ENCODE measurements at places on chromosomes 2 and 18. TPM values are rescaled to one million over a fixed set of nuclear protein-coding genes. Genes with fewer than 3 reads are reported as not detected.

- H3K4me1 ChIP-seq = peaks cover under 1% of the 10 kb centered on the region
- H3K27ac ChIP-seq = no peak overlapping the region
- H3K4me3 ChIP-seq = no peak overlapping the region
- DNase-seq = no peak
- H3K27me3 ChIP-seq = peaks cover 1% of the 10 kb centered on the region
- H3K36me3 ChIP-seq = no peaks in the 10 kb centered on the region
Observed at GRCh38 chr18:75167759-75168618, 41.0 kb downstream of the PTGR3 start.

GRCh38 chr2:76298041-76298440 lies 587.3 kb upstream of the GCFC2 start:
- H3K27ac ChIP-seq = no peak overlapping the region
- no peaks in the 10 kb centered on the region for H3K4me1 ChIP-seq
- H3K36me3 ChIP-seq = no peaks in the 10 kb centered on the region
- H3K4me3 ChIP-seq = no peak overlapping the region

DNA sequence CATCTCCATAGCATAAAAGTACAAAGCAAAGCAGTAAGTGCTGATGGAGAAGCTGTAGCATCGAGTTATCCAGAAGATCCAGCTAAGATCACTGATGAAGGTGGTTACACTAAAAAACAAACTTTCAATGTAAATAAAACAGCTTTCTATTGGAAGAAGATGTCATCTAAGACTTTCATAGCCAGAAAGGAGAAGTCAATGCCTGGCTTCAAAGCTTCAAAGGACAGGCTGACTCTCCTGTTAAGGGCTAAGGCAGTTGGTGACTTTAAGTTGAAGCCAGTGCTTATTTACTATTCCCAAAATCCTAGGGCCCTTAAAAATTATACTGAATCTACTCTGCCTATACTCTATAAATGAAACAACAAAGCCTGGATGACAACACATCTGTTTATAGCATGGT lies 44.0 kb downstream of the METTL8 start:
- no peak for DNase-seq
- no peak overlapping the region for H3K27ac ChIP-seq
- no peaks in the 10 kb centered on the region for H3K36me3 ChIP-seq

- no peak overlapping the region for H3K27ac ChIP-seq
- peaks cover 3% of the 10 kb centered on the region for H3K27me3 ChIP-seq
- no peak overlapping the region for H3K4me3 ChIP-seq
- no peak for DNase-seq
- H3K4me1 ChIP-seq = peaks cover 6% of the 10 kb centered on the region
Observed at GRCh38 chr2:172280571-172281361, 146.6 kb upstream of the ITGA6 start.

GRCh38 chr2:133198678-133199077 lies 369.6 kb downstream of the NCKAP5 start:
- no peaks in the 10 kb centered on the region for H3K27me3 ChIP-seq
- H3K4me1 ChIP-seq = no peaks in the 10 kb centered on the region
- no peak for DNase-seq
- no peaks in the 10 kb centered on the region for H3K36me3 ChIP-seq
- no peak overlapping the region for H3K4me3 ChIP-seq

GRCh38 chr2:99488539-99489062 lies 1.2 kb downstream of the REV1 start:
- H3K27me3 ChIP-seq = no peaks in the 10 kb centered on the region
- H3K4me1 ChIP-seq = peaks cover 54% of the 10 kb centered on the region
- peak overlapping the region; percentile 96 for H3K27ac ChIP-seq
- no peak for DNase-seq
- H3K4me3 ChIP-seq = peak overlapping the region; percentile 95
- peaks cover 5% of the 10 kb centered on the region for H3K36me3 ChIP-seq

GRCh38 chr2:37711308-37711731 lies 39.9 kb upstream of the CDC42EP3 start:
- DNase-seq = peak; percentile 19
- peaks cover 3% of the 10 kb centered on the region for H3K36me3 ChIP-seq
- H3K4me3 ChIP-seq = no peak overlapping the region
- peaks cover 55% of the 10 kb centered on the region for H3K4me1 ChIP-seq

DNA sequence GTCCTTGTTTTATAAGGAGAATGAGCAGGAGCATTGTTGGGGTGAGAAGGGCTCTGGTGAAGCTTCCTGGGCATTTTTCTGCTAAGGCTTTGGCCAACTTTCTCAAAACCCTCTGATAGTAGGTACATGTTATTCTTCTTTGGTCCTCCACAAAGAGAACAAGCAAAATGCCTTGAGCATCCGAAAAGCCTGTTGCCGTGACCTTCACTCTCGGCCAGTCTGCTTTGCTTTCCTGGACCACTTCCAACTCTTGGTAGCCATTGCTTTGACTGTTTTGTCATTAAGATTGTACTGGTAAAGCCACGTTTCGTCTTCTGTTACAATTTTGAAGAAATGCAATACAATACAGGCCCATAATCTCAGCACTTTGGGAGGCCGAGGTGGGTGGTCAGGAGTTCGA lies 27.4 kb upstream of the ALLC start:
- DNase-seq = no peak
- no peak overlapping the region for H3K4me3 ChIP-seq
- H3K27ac ChIP-seq = no peak overlapping the region
- H3K36me3 ChIP-seq = no peaks in the 10 kb centered on the region
- H3K27me3 ChIP-seq = peaks cover 5% of the 10 kb centered on the region
- H3K4me1 ChIP-seq = no peaks in the 10 kb centered on the region

GRCh38 chr18:29164020-29164706 lies 987.2 kb upstream of the CDH2 start:
- DNase-seq = no peak
- H3K4me3 ChIP-seq = no peak overlapping the region

DNA sequence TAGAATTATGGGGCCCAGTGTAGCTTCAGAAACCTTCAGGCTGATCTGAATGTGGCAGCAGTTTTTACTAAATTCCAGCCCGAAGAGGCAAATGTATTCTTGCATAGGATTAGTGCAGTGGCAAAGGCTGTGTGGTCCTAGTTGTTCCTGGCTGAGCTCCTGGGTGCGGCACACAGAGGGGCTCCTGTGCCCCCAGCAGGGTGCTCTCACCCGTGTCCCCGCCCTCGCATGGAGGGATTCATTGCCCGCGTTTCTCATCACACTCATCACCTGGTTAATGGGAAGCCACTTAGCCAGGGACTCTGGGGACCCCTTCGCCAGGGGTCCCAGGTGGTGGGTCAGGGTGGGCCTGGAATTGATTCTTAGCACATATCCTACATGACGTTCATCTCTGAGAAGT lies 3.9 kb downstream of the KCNG2 start:
- DNase-seq = no peak
- H3K4me1 ChIP-seq = peaks cover 16% of the 10 kb centered on the region
- H3K27ac ChIP-seq = no peak overlapping the region
- H3K4me3 ChIP-seq = no peak overlapping the region
- peaks cover 14% of the 10 kb centered on the region for H3K27me3 ChIP-seq
- H3K36me3 ChIP-seq = no peaks in the 10 kb centered on the region

GRCh38 chr18:63801343-63801742 lies 26.1 kb downstream of the SERPINB7 start:
- H3K4me3 ChIP-seq = no peak overlapping the region
- no peak overlapping the region for H3K27ac ChIP-seq
- H3K4me1 ChIP-seq = no peaks in the 10 kb centered on the region
- DNase-seq = no peak
- peaks cover 19% of the 10 kb centered on the region for H3K27me3 ChIP-seq
- H3K36me3 ChIP-seq = no peaks in the 10 kb centered on the region

GRCh38 chr2:99141110-99142108 lies at the start of gene C2orf15:
Gene C2orf15 (plus strand): TSS chr2:99141707. CDS start chr2:99150559, 8,852 bp downstream.
- peak within 1 kb of the TSS; percentile 98 for H3K27ac ChIP-seq
- H3K27me3 ChIP-seq = no peaks in the 10 kb centered on the region
- peaks cover 10% of the 10 kb centered on the region for H3K36me3 ChIP-seq
- peak within 1 kb of the TSS; percentile 98 for H3K4me3 ChIP-seq

GRCh38 chr2:117888897-117889296 lies 74.4 kb downstream of the DDX18 start:
- H3K27me3 ChIP-seq = peaks cover 18% of the 10 kb centered on the region
- DNase-seq = no peak
- H3K4me1 ChIP-seq = no peaks in the 10 kb centered on the region

DNA sequence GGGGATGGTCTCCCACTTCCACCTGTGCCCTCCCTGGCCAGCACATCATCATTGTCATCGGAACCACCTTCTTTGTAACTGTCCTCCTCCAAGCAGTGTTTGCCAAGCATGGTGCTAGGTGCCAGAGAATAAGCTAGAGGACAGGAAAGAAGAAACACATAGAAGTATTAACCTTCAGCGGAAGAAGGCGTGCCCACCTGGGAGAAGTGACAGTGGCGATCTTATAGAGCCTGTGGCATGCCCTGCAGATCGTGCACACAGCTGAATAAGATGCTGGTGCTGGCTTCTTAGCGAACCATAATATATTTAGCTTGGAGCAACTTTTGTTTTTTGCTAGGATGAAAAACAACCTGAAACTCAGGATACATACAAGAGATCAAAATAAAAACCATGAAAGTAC lies 148.0 kb downstream of the FAM210A start:
- no peaks in the 10 kb centered on the region for H3K36me3 ChIP-seq
- peak overlapping the region; percentile 85 for H3K27ac ChIP-seq
- DNase-seq = no peak
- H3K4me3 ChIP-seq = peak overlapping the region; percentile 48
- H3K4me1 ChIP-seq = peaks cover 41% of the 10 kb centered on the region

DNA sequence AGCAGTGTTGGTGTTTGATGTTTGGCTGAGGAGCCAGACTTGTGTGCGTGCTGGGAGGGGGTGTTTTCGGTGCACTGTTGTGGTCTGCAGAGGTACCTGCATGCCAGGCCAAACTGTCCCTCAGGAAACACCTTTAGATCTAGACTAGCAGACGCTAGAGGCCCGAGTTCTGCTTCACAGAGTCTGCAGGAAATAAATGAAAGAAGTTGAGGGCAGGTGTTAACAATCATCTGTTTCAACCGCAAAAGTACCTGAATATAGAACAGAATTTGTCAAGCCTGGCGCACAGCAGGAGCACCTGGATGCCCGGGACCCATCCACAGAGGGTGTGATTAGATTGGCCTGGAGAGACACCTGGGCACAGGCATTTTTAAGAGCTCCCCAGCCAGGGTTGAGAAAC lies 40.5 kb upstream of the REL start:
- no peaks in the 10 kb centered on the region for H3K36me3 ChIP-seq
- H3K27me3 ChIP-seq = no peaks in the 10 kb centered on the region
- H3K4me3 ChIP-seq = peak overlapping the region; percentile 40
- H3K27ac ChIP-seq = peak overlapping the region; percentile 76
- no peak for DNase-seq

- H3K4me3 ChIP-seq = no peak overlapping the region
- no peak for DNase-seq
- H3K36me3 ChIP-seq = peaks cover 16% of the 10 kb centered on the region
- peaks cover 28% of the 10 kb centered on the region for H3K4me1 ChIP-seq
- H3K27me3 ChIP-seq = no peaks in the 10 kb centered on the region
- H3K27ac ChIP-seq = no peak overlapping the region
Observed at GRCh38 chr2:105042189-105042588, 4.3 kb downstream of the MRPS9 start.

DNA sequence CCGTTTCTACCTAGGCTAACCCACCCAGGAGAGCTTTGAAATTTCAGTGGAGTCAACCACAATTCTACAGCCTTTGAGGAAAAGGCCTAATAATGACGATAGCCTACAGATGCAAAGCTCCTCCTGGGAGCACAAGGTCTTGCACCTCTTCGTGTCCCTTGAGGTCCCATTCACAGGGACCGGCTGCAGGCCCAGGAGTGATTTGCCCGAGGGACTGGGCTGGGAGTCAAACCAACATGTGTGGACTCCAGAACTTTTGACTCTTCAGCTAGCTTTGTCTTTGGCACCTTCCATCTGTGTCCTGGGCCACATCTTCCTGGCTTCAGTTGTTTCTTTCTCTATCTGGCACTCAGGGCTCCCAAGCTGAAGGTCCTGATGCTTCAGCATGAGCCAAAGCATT lies 76.5 kb downstream of the SMAD7 start:
- H3K27me3 ChIP-seq = peaks cover 4% of the 10 kb centered on the region
- H3K27ac ChIP-seq = no peak overlapping the region
- H3K4me3 ChIP-seq = no peak overlapping the region
- peaks cover 10% of the 10 kb centered on the region for H3K4me1 ChIP-seq

DNA sequence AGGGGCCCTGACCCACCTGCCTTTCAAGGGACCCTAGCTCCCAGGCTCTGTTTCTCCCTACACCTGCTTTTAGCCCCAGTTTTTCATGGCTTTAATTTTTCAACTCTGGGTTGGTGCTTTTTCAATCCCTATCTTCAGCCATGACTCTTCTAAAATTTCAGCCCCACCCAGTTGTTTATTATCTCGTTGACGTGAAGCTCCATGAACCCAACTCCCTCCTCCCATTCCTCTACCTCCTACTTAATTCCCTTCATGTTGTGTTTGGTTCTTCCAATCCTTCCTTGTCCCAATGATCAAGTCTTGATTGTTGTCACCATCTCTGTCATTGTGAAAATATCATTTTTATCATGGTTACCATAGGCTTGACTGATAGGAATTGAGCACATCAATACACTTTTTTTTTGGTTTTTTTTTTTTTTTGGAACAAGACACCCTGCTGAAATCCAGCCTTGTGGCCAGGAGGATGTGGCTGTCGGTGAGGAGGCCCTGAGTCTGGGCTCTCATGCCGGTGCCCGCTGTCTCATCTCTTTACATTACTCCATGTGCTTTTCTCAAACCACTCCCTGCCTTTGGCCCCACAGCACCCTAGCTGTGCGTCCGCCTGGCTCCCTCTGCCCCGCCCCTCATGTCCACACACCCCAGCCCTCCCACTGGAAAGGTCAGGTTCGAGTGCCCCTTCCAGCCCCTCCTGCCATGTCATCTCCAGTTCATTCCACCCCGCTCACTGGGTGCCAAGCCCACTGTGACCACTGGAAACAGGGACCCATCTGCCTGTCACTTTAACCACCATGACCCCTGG lies 39.3 kb downstream of the NAPG start:
- peaks cover 8% of the 10 kb centered on the region for H3K4me1 ChIP-seq
- no peaks in the 10 kb centered on the region for H3K36me3 ChIP-seq
- no peak for DNase-seq
- no peaks in the 10 kb centered on the region for H3K27me3 ChIP-seq

VSNL1 gene
- not detected for polyA plus RNA-seq

C2orf66 gene
- polyA plus RNA-seq = not detected

SF3B6 gene
- polyA plus RNA-seq = 195 TPM

CDH20 gene
- not detected for polyA plus RNA-seq

TAF1B gene
- 10.1 TPM for polyA plus RNA-seq

DCC gene
- polyA plus RNA-seq = not detected

ZNF516 gene
- 5.8 TPM for polyA plus RNA-seq

GDF7 gene
- polyA plus RNA-seq = 0.05 TPM

MBD1 gene
- polyA plus RNA-seq = 22.5 TPM

FBXO48 gene
- 0.36 TPM for polyA plus RNA-seq

EVA1A gene
- 1.1 TPM for polyA plus RNA-seq

LYPD6B gene
- polyA plus RNA-seq = not detected

DLX2 gene
- not detected for polyA plus RNA-seq

MGAT4A gene
- polyA plus RNA-seq = 285 TPM

SLC8A1 gene
- polyA plus RNA-seq = not detected

SLC40A1 gene
- 37.4 TPM for polyA plus RNA-seq
